Ammon's horn (tissue), 1 donor: ENCODE measurements at places on chromosomes 12 and 14.

- DNase-seq, result no peak
Observed at GRCh38 chr12:108697905-108698304, 33.4 kb downstream of the CORO1C start.

- DNase-seq, result no peak
Observed at GRCh38 chr12:131642101-131642540, 68.8 kb upstream of the SFSWAP start.

DNA sequence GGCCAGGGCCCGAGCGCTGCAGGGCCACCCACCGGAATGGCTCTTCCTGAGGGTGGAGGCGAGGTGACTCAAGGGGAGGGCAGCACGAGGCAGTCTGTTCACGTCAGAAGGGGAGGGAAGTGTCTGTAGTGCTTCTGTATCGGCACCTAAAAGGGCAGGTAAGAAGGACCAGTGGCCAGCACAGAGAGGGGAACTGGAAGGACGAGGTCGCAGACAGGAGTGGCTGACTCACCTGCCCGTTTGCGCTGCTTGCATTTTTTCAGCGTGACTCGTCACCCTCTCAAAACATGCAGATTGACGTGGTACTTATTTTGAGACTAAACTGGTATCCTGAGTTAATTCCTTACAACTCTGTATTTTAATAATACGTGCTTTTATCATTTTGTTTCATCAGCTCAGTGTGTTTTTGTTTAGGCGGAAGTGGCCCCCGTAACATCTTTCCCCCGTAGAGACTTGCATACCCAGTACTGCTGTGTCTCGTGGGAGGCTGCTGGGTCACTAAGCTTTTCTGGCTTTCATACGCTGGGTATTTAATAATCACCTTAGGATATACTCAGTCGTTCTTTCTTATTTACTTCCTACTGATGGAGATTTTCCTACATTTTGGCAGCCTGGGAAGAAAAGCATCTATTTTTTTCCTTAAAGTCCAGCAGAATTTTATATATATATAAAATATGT, 26.4 kb downstream of the SFSWAP start:
- no peak for DNase-seq

DNA sequence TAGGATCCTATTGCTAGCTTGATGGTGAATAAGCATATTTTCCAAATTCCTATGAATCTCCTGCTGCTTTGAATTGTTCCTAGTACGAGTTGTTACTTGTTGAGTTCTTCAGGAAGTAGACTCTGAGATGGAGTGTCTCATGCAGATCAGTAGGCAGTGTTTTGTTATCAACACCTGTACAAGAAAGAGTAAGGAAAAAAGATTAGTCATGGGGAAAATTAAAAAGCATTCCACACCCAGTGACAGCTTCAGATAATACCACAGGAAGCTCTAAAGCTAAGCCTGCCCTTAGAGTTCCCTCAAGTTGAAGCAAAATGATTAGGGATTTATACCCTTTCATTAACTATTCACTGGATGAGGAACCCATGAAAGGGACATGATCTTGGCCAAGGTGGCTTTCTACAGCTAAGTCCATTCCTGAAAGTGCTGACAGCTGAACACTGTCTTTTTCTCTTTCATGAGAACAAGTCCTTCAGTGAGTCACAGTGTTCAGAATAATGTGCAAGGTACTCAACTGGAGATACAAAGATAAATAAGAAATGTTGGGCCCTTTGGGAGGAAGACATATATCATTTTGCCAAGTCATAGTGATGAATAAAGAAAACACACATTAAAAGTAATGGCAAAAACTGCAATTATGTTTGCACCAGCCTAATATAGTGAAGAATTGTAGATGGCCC, 49.1 kb downstream of the CCER1 start:
- no peak for DNase-seq

GRCh38 chr14:100426314-100426713, 103.2 kb downstream of the SLC25A47 start:
- no peak for DNase-seq

DNA sequence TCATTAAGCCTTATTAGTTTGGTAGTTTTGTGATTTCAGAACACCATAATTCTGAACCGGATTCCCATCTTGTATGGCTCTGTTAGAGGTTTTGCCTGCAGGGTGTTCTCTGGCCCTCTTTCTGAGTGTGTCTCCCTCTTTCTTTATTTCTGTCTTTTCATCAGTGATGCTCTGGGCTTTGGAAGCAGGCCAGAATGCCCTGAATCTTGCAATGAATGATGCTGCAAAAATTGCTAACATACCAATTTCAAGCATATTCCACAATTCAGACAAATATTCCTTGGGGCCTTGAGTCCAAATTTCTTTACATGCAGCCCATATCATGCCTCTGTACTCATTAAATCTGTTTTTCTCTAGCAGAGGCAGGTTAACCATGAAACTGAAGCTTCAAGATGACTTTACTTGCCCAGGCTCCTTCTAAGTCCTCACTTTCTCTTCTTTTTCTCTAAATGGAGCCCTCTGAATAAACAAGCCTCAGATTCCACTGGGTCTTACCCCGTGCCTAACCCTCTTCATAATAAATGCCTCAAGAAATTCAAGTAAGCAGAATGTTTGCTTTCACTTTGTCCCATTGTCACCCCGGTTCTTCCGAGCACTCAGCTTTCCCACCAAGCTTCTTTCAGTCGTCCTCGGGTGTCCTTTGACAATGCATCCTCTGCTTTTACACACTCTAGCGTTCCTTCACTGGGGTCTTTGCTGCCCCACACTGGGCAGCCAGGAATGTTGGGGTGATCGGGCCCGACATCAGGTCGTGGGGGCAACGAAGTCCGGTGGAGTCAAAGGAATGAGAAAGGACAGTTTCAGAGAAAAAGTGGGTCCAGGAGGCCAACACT, 78.8 kb upstream of the SLC38A4 start:
- DNase-seq, result no peak

DNA sequence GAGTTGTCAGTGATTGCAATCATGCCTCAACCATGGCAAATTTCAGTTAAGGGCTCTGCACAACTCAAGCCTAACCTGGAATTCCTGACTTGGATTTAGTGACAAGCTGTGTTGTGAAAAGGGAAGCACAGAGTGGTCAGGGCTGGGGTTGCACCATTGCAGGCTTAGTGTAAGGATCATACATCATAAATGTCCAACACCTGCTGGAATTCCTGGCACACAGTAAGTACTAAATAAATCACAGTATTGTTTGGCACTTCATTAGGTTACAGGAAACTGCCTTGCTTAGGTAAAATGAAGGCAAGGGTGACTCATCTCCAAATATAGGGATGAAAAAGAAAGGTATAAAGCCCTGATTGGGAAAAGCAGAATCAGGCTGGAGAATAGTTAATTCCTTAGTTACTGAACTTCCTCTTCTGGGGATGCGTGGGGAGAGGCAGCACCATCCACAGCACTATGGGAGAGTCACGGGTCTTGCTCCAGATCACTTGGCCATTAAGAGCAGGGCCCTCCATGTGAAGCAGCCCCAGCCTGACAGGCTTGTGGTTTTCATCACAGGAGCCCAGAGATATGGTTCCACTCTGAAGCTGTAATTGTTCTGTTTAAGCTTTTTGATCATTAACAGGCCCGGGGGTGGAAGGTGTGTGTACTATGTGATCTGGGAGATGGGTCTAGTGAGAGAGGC, 39.7 kb downstream of the SLC8A3 start:
- DNase-seq, result no peak

- no peak for DNase-seq
Observed at GRCh38 chr14:104654119-104654518, 35.3 kb upstream of the INF2 start.

- peak; percentile 31 for DNase-seq
Observed at GRCh38 chr12:112107306-112108201, 1.0 kb downstream of the NAA25 start.
